ENCODE measurements at places on chromosomes 5 and 9. TPM values are rescaled to one million over a fixed set of nuclear protein-coding genes. Genes with fewer than 3 reads are reported as not detected.

DNA sequence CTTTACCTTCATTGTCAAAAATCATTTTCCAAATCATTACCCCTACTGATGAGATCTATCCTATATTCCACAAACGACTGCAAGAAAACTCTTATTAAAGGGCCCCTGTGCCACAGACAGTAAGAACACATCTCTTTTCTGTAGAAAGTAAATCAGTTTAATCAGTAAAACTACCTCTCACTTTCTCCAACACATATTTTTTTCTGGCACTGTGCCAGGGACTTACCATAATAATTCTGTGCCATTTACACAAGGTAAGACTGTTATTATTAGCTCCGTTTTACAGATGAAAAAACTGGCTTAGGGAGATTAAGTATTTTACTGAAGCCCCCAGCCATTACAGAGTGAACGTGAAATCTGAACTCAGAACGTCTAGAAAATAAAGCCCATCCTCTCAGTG, 587.0 kb upstream of the COX7C start:
- DNase-seq, result no peak

The TMEM174 gene
- not detected for polyA plus RNA-seq

The FOXD4L6 gene
- polyA plus RNA-seq, result 0.23 TPM

- DNase-seq, result no peak
These were observed 110.7 kb downstream of the FEM1C start for GRCh38 chr5:115433918-115434317.

The PCDHB6 gene
- polyA plus RNA-seq, result 3.0 TPM

GRCh38 chr5:1783216-1783554, 16.5 kb downstream of the MRPL36 start:
- DNase-seq, result no peak

The ZNF782 gene
- polyA plus RNA-seq, result 7.4 TPM

The SPATA6L gene
- 7.3 TPM for polyA plus RNA-seq

DNA sequence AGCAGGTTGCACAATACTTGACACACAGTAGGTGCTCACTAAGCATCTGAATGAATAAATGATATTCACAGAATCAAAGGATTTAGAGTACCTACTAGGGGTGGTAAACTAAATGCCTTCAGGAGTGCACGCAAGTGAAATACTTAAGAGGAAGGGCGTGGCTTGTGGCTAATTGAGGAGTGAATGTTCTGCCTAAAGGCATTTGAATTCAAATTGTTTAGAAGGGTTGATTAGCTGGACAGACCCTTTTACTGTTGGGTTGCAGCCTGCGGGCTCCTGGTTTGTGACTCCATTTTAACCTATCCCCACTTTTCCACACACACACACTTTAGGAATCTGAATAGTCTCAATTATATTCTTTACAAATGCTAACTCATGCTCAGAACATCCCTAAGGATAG, 63.1 kb downstream of the PPP2R2B start:
- DNase-seq, result no peak

DNA sequence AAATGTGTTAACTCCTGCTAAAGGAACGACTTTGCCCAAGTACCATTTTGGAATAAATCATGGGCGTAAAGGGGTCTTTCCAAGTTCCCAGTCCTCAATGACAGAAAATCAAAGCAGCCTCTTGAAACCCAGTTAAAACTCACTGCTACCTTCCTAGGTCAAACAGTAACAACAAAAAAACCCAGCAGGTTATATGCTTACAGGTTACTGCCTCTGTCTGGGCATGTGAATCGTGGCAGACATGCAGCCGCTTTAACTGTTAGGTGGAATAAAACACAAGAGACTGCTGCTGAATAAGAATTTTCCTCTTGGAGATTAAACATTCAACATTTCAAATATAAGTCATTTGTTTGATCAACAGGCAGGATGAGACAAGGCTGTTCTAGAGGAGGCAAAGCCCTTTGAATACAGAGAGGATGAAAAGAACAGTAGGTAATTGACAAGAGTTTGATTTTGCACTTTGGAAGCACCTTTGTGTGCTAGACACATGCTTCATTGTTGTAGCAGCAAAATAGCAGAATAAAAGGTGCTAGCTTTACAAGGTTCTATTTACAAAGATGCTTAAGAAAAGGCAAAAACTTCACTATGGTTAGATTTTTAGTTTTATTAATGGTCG, 319.4 kb downstream of the NDUFS4 start:
- DNase-seq, result no peak

Measured in right lung (tissue), 10 donors.